Effector memory CD4-positive, alpha-beta T cell (primary cell): ENCODE measurements at places on chromosomes 13 and 19.

GRCh38 chr13:78029901-78030300 is 111.3 kb upstream of the EDNRB start:
- no peak for DNase-seq

GRCh38 chr13:60150538-60150937 is 13.2 kb downstream of the DIAPH3 start:
- DNase-seq = no peak

DNA sequence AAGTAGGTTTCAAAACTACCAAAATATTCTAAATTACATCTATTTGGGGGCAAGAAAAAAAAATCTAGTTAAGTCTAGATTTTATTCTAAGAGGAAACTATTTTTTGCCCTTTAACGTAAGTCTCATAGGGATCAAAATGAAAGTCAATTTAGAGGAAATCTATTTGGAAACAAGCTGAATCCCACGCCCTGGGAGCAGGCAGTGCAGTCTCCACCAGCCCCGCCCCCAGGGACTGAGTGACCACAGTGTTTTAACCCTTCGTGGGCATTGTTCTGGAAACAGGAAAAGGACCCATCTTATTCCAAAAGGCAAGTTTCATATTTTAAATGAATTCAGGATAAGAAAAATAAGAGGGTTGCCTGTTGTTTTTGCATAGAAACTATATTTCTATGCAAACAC is 209.7 kb downstream of the SPRY2 start:
- DNase-seq = no peak

DNA sequence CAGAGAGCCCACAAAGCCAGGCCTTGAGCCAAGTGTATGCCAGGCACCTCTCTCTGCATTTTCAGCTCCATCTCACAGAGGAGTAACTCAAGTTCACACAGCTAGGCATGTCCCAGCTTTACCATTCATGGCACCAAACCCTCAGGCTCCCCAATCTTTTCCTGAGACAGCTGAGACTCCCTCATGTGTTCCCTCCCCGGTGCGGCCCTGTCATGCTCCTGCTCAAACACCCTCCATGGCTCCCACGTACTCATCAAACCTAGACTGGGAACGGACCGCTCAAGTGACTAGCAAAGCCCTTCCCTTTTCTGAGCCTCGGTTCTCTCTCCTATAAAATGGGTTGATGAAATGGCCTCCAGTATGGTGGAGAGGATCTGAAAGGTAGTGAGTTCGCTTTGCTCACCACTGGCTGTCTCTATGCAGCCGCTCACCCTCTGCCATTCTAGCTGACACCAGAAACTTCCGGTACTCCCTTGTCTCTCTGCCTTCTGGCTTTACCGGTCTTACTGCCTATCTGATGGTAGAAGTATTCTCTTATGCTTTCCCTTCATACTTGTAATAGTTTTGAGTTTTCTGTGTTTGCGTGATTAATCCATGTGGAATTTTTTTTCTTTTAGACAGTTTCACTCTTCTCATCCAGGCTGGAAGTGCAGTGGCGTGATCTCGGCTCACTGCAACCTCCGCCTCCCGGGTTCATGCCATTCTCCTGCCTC is 7.8 kb upstream of the SLC44A2 start:
- no peak for DNase-seq

- no peak for DNase-seq
Observed at GRCh38 chr19:32352241-32352630, 6.8 kb downstream of the ZNF507 start.

- no peak for DNase-seq
Observed at GRCh38 chr19:18856385-18857126, 24.8 kb downstream of the UPF1 start.

- no peak for DNase-seq
Observed at GRCh38 chr13:108769213-108770070, 140.0 kb downstream of the MYO16 start.
